ENCODE measurements at places on chromosomes 2 and 18.

DNA sequence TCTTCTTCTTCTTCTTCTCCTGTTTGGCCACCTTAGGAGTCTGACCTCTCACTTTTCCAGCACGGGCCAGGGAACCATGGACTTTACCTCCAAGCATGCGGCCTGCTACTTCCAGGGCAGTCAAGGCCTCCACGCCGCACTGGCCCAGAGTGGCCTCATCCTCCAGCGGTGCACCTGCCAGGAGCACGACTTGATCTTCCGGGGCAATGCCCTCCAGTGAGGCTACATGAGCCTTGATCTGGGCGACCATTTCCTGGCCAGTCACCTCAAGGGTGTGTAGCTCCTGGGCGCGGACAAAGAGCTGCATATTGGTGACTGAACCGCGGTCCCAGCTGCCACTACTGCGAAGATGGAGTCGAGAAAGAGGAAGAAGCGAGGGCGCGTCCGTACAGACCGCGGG lies 67.1 kb downstream of the DIPK1C start:
- no peak for DNase-seq

- DNase-seq: no peak
Measured at GRCh38 chr2:174331595-174332216, 3.0 kb upstream of the SP9 start.

GRCh38 chr2:218285604-218286003 lies 6.7 kb downstream of the TMBIM1 start:
- DNase-seq: no peak

DNA sequence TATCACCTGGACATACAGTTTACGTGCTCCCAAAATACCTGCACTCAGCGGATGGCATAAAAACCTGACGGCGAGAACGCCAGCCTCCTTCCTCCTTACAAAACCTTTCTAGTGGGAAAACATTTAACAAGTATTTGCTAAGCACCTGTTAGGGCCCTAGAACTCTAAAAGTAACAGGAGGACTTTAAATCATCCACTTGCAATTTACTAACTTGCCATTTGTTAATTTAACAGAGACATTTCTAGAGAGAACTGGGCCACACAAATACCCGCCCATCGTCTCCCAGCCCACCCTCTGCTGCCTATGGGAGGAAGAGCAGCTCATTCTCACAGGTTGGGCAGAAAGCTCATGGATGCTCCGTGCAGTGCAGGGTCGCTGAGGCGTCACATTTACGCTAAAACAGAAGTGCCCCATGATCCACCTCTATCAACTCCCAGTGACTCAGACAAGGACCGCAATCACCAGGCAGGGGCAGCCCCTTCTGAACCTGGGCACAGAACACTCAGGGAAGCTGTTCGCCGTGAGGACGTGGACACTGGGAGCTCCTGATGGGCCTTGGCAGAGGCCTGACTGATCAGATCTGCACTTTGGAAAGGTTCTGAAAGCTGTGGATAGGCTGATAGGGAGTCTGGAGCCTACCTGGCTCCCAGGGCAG lies 106.9 kb downstream of the HDAC4 start:
- DNase-seq: no peak

DNA sequence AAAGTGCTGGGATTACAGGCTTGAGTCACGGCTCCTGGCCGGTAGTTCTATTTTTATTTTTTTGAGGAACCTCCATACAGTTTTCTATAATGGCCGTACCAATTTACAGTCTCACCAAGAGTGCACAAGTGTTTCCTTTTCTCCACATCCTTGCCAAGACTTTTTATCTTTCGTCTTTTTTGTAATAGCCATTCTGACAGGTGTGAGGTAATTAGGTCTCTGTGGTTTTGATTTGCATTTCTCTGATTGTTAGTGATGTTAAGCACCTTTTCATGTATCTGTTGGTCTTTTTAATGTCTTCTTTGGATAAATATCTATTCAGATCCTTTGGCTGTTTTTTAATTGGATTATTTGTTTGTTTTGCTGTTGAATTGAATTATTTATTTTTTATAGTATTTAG lies 9.3 kb downstream of the ARMC9 start:
- DNase-seq: no peak

DNA sequence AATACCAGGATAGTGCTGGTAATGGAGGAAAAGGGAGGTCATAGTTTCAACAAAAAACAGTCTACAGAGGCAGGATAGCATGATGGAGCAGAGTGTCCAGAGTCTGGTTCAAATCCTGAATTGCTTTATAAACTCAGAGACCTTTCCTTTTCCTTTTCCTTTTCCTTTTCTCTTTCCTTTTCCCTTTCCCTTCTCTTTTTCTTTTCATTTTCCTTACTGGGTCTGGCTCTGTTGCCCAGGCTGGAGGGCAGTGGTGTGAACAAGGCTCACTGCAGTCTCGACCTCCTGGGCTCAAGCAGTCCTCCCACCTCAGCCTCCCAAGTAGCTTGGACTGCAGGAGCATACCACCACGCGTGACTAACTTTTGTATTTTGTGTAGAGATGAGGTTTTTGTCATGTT lies 31.7 kb downstream of the GIGYF2 start:
- no peak for DNase-seq

- no peak for DNase-seq
Measured at GRCh38 chr2:96531872-96532505, 4.6 kb upstream of the ARID5A start.

DNA sequence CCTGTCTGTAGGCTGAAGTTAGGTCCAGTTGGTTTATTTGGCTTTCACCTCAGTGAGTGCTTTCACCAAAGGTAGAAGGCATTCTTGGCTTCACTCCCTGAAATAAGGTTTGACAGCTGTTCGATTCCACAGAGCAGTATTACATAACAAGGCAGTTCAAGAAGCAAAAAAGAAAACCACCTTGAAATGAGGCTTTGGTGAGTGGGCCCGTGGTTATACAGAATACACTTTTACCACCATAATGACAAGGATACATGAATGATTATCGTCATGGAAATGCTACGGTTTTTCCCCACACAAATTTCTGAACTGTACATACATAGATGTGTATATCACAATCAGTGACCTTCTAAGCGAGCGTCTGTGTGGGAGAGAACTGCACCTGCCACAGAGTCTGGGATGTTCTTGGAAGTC lies 80.0 kb upstream of the CHRNA1 start:
- no peak for DNase-seq

DNA sequence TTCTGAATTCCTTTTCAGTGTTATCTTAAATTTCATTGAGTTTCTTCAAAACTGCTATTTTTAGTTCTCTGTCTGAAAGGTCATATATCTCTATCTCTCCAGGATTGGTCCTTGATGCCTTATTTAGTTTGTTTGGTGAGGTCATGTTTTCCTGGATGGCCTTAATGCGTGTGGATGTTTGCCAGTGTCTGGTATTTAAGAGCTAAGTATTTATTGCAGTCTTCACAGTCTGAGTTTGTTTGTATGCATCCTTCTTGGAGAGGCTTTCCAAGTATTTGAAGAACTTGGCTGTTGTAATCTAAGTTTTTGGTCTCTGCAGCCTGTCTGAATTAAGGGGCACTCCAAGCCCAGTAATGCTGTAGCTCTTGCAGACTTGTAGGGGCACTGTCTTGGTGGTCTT lies 249.3 kb downstream of the ZNF385B start:
- DNase-seq: no peak

DNA sequence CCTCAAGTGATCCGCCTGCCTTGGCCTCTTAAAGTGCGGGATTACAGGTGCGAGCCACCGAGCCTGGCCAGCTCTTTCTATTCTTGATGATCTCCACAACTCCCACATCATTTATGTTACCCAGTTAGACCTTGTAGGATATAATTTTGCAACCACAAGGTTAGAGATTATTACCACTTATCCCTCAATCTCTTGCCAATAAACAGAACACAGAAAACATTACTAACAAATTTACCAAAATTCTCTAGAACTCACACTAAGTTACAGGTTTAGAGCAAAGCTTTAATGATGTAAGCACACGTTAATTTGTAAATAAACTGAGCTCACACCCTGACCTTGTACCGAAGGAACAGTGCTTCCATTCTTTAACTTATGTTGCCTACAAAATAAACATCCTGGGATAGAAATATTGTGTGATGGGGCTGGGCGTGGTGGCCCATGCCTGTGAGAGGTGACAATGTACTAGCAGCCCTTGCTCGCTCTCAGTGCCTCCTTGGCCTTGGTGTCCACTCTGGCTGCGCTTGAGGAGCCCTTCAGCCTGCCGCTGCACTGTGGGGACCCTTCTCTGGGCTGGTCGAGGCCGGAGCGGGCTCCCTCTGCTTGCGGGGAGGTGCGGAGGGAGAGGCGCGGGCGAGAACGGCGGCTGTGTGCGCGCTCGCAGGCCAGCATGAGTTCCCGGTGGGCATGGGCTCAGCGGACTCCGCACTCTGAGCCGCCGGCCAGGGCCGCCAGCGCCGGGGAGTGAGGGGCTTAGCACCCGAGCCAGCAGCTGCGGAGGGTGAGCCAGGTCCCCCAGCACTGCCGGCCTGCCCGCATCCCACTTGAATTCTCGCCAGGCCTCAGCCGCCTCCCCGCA lies 42.1 kb upstream of the ITSN2 start:
- DNase-seq: no peak

GRCh38 chr2:202278036-202278760 lies 12.6 kb downstream of the NOP58 start:
- no peak for DNase-seq

GRCh38 chr2:120425014-120425413 lies 79.1 kb downstream of the INHBB start:
- DNase-seq: no peak

DNA sequence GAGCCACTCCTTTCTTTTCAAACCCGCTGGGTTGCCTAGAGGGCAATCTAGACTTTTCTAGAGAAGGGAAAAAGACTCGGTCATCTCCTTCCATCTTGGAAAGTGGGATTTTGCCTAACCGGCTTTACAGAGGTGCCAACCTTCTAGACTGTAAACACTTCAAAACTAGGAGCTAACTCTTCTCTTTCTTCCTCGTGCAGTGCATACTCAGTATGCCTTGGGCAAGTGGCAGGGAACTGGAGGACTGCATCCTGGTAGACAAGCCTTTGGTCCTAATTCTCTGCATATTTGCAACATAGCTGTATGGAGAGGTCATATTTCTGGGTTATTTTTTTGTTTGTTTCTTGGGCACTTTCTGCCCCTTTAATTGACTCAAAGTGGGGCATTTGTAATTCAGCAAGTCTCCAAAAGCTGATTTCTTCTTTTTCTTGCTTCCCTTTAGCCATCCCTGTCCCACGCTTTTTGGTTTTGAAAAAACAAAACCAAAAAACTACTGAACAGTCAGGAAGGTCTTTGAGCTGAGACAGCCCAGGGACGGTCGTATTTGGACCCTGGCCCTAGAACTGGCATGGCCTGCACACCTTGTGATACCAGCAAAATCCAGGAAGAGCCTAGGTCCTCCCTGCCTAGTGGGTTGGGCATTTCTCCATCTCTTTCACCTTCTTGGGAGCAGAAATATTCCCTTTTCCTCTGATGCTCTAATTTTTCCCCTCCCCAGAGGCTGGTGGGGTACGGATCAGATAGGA lies 5.8 kb upstream of the GATA6 start:
- DNase-seq: no peak

All from GM12891 (cell line).